A549 treated with Mapracorat at 1 μM for 4 hours (cell line): ENCODE measurements at places on chromosomes 4 and X. TPM values are rescaled to one million over a fixed set of nuclear protein-coding genes. Genes with fewer than 3 reads are reported as not detected.

USP11 gene
- 49.0 to 58.5 TPM (median 53.2 TPM) in 5 replicates for total RNA-seq

PIGA gene
- total RNA-seq = 6.3 to 10.2 TPM (median 8.9 TPM) in 5 replicates

AWAT2 gene
- total RNA-seq = not detected in 5 replicates

FRMPD3 gene
- total RNA-seq = 0.05 to 0.12 TPM (median 0.08 TPM) in 5 replicates

CXCL1 gene
- 6.0 to 8.7 TPM (median 7.9 TPM) in 5 replicates for total RNA-seq

USP51 gene
- 0.41 to 0.60 TPM (median 0.43 TPM) in 5 replicates for total RNA-seq
